GM20000 (cell line): ENCODE measurements at places on chromosomes 4 and X.

DNA sequence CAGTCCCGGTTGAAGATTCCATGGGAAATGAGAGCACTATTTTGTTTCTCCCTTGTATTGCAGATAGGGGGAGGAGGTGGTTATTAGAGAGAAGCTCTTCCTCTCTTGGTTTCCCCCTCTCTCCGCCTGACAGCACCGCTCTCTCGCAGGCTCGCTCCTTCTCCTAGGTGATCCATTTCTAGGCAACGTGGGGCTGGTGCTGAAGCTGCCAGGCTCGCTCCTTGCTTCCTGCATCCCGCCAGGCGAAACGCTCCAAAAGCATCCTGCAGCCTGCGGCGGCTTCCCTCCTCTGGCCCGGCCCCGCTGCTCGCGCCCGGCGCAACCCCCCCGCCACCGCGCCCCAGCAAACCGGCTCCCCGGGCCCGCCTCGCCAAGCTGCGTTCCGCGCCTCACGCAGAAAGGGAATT, at the start of gene GRID2:
TSS of gene GRID2 (plus strand) at position 346 of the 407 bp plus-strand sequence.
- DNase-seq = no peak

DNA sequence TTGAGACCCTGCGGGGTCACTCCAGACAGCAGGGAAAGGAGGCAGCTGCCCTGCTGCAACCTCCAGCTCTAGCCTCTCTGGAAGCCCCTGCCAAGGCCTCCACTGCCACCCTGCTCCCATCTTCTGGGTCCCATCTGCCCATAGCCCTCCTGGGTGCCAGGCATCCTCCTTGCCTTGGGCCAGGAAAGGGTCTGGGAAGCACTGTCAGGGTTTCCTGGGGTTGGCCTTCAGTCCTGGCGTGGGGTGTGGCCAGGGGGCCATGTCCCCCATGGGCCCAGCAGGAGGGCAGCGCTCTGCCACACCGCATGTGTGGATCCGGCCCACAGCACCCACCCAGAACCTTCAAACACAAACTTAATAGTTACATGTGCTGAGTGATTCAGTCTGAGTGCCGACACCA, 3.4 kb upstream of the CPLX1 start:
- DNase-seq = no peak

DNA sequence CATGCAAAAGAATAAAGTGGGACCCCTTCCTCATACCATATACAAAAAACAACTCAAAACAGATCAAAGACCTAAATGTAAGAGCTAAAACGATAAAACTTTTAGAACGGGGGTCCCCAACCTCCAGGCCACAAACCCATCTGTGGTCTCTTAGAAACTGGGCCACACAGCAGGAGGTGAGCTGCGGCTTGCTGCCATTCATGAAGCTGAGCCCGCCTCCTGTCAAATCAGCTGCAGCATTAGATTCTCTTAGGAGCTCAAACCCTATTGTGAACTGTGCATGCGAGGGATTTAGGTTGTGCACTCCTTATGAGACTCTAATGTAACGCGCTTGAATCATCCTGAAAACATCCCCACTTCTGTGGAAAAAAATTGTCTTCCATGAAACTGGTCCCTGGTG, 7.0 kb upstream of the GATA1 start:
- no peak for DNase-seq

DNA sequence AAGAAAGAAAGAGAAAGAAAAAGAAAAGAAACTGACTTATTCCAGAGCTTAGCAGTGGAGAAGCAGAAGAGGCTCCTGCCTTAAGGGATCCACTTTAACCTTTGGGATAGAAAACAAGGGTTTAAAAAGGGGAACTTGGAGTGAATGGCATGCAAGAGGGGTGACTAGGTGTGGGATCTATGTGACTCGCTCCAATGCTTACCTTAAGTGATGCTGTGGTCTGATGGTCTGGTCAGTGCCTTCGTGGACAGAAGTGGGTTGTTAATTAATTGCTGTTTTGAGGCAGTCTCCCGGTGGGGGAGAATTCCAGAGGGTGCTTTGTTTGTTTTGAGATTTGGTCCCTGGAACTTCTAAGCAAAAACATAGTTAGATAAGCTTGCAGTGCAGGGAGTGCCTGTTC, 21.1 kb upstream of the RHOXF1 start:
- DNase-seq = no peak

DNA sequence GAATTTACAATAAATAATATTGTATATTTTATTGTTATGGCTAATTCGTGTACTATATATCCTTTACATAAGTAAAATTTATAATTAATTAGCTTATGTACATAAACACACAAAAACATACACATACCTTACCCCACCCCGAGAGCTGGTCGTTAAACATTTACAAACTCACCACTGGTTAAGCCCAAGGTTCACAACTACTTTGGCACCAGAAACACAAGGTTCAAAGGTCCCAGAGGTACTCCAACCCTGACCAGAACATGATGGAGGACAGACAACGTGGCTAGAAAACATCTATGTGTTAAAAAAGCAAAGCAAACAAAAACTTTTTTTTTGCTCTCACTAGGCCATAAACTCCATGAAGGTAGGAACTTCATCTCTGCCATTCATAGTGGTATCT, 37.7 kb downstream of the SLC25A5 start:
- no peak for DNase-seq

DNA sequence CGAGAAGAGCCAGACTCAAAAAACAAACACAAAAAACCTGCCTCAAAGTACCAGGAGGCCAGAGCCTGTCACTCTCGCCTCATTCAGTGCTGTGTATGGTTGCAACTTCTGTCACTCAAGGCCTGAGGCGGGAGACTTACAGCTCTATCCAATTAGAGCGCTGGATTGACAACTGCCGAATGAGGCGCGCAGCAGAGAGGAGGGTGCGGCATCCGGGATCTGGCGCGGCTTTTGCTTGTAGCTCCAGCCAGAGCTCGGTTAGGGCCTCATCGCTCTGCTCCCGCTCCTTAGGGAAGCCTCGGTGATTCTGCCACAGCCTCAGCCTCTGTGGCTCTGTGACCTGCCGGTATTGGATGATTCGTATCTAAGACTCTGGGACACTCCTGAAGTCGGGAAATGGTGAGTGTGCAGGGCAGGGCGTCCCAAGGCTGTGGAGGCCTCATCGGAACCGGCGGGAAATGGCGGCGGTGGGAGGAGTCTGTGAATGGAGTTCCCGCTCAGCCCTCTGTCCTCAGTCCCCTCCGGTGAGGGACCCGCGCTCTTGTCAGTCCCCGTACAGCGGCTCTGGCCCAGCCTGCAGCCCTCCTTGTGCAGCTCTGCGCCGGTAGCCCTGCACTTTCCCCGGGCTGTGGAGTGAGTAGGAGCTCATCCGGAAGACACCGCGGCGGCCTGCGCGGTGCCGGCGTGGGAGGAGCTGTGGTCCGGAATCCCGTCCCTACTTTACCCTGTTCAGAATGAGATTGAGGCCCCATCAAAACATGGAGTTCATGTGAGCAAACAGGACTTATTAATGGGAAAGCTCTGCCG, at the start of gene ZNF718:
TSS of gene ZNF718 (plus strand) at position 227 of the 807 bp plus-strand sequence. CDS start at position 397, 170 bp downstream.
- DNase-seq = peak; percentile 93

DNA sequence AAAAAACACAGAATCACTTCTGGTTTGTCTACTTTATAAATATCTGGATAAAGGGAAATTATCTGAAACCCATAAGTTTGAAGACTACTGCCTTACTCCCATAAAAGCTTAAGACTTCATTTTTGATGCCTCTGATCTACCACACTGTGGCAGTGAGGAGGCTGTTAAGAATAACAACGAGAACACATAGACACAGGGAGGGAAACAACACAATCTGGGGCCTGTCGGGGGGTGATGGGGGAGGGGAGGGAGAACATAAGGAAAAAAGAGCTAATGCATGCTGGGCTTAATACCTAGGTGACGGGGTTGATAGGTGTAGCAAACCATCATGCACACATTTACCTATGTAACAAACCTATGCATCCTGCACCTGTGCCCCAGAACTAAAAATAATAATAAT, 573.7 kb downstream of the GBA3 start:
- DNase-seq = no peak

GRCh38 chrX:30981968-30982367, 89.9 kb downstream of the FTHL17 start:
- DNase-seq = no peak

DNA sequence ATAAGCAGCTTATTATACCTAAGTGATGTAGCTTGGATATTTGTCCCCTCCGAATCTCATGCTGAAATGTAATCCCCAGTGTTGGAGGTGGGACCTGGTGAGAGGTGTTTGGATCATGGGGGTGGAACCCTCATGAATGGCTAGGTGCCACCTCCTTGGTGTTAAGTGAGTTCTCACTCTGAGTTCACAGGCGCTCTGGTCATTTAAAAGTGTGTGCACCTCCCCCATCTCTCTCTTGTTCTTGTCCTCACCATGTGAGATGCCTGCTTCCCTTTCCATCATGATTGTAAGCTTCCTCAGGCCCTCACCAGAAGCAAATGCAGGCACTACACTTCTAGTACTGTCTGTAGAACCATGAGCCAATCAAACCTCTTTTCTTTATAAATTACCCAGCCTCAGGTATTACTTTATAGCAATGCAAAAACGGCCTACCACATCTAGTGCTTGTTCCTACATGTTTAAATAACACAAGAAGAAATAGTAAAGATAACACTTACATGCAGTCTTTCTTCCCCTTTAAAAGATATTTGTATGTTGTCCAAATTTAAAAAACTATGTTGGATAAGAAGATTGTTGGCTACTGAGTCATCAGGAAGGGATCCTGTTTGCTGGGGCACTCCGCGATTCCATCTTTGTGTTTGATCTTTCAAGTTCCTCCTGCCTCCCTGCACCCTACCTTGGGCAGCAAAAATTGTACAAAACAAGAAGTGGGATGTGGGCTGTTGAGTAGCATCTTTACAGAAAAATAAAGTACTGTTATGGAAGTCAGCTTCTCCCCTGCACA, 29.7 kb downstream of the PPP1R2C start:
- no peak for DNase-seq
